ENCODE measurements at places on chromosomes 16 and 17.

DNA sequence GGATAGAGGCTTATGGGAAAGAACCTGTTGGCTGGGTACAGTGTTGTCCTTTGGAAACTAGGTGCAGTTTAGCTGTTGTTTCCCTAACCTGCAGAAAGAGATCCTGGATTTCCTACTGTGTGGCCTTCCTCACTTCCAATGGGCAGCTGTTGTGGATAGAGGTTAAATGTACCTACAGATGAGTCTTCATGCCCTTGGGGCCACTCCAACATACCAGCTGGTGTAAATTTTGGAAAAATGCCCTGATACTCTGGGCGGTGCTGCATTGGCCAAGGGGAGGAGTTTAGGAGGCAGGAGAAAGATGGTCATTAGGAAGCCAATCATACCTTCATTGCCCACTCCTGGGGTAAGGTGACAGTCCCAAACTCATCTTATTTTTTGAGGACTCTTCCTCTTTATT lies 70.2 kb downstream of the SNX11 start:
- no peak for DNase-seq

GRCh38 chr17:13099089-13099735 lies 81.4 kb upstream of the ELAC2 start:
- DNase-seq = no peak

- DNase-seq = no peak
Observed at GRCh38 chr17:29069526-29070041, 26.6 kb downstream of the PIPOX start.

GRCh38 chr17:62689441-62690167 lies 62.1 kb downstream of the MRC2 start:
- no peak for DNase-seq

- DNase-seq = no peak
Observed at GRCh38 chr17:1542316-1542715, 20.3 kb downstream of the PITPNA start.

GRCh38 chr17:64615028-64615677 lies 47.0 kb downstream of the SMURF2 start:
- DNase-seq = no peak

DNA sequence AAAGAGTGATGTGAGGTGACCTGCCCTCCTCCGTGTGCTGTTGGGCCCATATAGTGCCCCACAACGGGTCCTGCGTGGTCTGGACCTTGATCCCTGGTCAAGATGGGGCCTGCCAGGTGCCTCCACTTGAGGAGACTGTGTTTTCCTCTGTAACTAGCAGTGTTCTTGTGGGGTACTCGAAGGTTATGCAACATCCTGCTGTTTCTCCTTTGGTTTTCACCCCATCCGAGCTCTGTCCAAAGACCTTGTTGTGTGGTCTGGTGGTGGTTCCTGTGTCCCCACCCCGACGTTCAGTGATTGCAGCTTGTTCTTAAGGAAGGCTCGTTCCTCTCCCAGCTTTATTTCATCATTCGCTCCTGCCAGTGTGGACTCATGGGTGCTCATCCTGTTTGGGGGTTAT lies 38.7 kb upstream of the ZNF750 start:
- DNase-seq = no peak

GRCh38 chr16:48562475-48562874 lies 47.5 kb downstream of the N4BP1 start:
- no peak for DNase-seq

DNA sequence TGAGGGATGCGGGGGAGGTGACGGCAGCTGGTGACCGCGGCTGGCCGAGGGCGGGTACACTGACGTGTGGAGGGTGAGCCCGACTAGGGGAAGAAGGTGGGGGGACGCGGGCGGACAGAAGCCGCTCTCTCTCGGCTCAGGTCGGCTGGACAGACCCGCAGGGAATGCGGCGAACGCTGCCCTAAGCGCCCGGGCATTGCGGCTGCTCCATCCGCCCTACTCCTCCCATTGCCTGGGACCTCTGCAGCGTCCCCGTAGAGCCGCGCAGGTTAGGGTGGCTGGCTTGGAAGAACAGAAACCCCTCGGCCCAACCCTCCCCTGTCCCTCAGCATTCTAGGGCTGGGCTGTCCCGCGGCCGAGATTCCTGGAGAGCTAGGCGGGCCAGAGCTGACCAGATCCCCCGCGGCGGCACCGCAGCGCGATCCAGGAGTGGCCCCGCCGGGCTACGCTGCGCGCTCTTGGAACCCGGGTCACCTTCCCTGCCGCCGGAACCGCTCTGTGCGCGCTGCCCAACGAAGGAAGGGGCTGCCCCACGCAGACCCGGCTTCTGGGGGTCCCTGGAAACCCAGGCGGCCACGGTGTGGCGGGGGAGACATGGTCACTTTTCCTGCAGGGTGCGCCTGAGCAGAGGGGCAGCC lies 3.0 kb downstream of the DLX4 start:
- DNase-seq = no peak

DNA sequence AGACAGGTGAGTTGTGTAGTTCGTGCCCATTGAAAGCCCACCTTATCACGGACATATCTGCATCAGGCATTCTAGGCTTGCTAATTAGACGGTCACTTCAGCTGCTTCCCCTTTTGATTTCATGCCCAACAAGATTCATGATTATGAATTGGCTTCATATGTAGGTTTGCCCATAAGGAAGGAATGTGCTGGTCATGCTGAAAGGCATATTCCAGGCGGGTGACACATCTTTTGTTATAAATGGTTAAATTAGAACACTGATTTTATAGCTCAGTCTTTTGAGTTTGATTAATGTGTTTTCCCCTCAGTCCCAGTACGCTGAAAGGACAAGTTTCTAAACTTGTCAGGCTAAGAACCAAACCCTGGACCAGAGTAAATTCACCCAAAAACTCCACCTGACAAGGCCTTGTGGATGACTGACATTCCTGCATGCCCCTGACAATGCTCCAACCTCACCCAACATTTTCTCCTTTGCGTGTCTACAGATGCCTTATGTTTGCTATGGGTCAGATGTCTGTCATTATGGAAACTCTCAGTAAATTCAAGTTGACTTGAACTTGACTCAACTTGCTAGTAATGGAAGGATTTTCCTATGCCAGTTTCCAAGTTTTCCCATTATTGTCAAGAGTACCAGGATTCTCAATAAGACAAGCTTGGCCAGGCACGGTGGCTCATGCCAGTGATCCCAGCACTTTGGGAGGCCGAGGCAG lies 421.9 kb downstream of the PMP22 start:
- DNase-seq = no peak

DNA sequence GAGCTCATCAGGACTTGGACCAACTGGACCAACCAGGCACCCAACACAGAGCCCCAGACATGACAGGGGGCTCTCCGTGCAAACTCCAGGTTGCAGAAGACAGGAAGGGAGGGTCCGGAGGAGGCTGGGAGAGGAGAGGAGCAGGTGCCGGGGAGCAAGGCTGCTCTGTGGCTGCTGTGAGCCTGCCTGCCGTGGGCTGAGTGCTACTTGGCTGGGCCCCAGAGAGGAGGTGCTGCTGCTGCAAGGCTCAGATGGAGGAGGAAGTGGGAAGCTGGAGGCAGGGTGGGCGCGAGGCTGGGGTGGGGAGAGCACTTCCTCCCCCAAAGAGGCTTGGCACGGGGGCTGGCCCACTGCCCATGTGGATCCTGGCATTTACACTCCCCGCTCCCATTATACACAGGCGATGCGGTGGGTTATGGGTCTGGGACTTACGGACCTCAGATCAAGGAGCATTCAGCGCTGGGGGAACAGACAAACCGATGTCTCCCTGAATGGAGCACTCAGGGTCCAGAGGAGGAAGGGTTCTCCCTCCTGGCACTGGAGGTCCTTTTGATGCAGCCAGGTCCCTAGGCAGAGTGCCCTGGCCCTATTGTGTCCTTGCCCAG lies 15.9 kb downstream of the EPOP start:
- DNase-seq = no peak

DNA sequence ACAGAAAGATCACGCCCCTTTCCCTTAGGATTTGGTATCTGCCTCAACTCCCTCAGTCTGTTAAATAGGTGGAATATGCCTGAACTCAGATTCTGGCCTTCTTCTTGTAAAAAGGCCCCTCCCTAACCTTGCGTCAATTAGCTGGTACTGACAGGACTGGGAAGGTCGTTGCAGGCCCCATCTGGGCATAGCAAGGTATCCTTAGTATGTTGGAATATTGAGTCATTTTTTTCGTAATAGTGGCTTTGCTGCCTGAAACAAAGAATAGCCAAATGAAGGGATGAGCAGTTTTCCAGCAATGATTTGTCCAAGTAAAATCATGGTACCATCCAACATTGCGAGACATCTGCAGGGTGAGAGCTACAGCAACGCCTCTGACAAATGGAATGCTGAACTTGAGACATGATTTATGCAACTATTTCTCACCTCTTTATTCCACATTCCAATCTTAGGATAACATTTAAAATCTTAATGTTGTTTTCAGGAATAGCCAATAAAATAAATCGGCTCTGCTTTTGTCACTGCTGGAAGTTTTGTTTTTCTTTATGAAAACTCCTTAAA lies 39.3 kb upstream of the BRD7 start:
- DNase-seq = no peak

DNA sequence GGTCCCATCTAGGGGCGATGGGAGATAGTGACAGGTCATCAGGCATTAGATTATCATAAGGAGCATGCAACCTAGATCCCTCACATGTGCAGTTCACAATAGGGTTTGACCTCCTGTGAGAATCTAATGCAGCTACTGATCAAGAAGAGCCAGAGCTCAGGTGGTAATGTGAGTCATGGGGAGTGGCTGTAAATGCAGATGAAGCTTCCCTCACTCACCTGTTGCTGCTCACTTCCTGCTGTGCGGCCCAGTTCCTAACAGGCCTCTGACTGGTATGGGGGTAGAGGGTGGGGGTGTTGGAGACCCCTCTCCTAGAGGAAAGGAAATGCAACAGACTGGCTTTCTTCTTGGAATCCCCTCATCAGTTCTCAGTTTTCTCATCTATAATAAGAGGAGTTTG lies 131.4 kb downstream of the CA10 start:
- no peak for DNase-seq

DNA sequence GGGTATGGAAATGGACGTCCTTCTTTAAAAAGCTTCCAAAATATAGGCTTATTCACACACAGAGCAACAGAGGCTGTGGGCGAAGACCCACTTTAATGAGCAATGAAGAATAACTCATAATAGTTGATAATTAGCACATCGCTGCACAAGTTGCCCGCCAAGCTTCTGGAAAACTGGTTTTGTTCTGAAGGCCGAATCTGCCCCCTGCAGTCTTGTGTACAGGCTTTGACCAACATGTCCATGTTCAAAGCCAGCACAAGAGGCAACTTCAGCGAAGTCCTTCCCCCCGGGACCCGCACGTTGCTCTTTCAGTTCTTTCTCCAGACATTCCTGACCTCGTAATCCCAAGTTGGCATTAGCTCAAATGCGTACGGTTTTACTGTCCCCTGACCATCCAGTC lies 73.3 kb downstream of the IRX5 start:
- DNase-seq = no peak

DNA sequence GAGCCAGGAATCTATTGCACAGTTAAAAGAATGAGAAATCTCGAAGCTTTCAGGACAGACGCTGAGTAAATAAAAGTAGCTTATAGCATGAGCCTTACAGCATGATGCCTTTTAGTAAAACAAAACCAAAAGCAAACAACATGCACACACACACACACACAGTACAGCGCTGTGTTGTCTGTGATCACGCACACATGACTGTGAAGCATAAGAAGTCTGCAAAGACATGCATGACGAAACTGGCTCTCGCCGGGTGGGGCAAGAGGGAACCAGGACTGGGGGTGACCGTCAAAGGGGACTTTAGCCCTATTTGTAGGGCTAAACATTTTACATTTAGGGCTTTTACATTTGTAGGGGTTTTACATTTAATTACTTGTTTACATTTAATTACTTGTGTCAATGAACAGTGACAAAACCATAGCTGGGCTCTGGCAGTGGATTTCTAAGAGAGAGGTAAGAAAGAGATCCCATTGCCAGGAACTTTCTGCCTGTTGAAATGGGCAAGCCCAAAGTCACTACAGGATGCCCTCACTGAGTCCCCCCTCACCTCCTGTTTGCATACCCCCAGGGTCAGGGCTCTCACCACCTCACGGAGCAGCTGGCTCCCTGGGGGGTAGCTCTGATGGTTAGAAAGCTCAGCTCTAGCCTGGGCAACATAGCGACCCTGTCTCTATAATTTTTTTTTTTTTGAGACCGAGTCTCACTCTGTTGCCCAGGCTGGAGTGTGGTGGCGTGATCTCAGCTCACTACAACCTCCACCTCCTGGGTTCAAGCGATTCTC lies 2.0 kb upstream of the TNFRSF13B start:
- no peak for DNase-seq

- DNase-seq = no peak
Observed at GRCh38 chr17:55134486-55135157, 130.1 kb upstream of the HLF start.

DNA sequence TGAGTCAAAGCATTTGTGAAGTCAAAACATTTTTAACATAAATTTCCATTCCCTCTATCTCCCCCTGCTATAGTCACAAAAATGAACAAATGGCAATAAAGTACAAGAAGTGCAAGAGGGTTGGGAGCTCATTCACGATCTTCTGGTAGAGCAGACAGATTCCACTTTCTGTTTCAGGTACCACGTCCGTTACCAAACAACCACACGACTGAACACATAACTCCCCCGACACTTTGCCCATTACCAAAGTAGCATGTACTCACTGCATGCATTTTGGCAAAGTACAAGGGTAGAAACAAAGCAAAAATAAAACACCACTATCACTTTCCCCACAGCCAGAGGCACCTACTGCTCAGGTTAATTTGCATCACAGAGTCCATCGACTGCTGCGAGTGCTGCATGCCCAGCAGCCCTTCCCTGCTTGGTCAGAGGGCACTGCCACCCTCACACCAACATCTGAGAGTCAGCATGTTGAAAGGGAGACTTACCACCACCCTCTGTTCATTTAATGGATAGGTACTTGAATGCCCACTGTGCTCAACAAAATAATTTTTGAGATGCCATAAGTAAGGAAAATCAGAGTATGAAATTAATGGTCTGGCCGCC lies 150.3 kb upstream of the AXIN2 start:
- DNase-seq = no peak

GRCh38 chr16:89860747-89861304 lies 12.6 kb upstream of the TCF25 start:
- DNase-seq = peak; percentile 28

DNA sequence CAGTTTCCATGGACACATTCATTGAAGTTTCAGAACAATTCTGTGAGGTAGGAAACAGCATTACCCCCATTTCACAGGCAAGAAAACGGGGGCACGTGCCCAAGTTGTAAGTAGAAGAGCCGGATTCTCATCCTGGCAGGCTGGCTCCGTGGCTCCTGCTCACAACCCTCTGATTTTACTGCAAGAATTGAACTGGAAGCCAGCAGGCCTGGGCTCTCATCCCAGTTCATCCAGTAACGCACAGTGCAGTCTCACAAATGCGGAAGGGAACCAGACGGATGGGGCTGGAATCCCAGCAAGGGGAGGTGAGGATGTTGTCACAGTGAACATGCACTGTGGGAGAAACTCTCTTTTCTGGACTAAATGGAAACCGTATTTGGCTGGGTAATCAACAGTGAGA lies 40.7 kb upstream of the DOC2B start:
- no peak for DNase-seq

- no peak for DNase-seq
Observed at GRCh38 chr16:8848231-8848938, 20.4 kb downstream of the CARHSP1 start.
